ENCODE measurements at places on chromosomes 11 and 22. TPM values are rescaled to one million over a fixed set of nuclear protein-coding genes. Genes with fewer than 3 reads are reported as not detected.

DNA sequence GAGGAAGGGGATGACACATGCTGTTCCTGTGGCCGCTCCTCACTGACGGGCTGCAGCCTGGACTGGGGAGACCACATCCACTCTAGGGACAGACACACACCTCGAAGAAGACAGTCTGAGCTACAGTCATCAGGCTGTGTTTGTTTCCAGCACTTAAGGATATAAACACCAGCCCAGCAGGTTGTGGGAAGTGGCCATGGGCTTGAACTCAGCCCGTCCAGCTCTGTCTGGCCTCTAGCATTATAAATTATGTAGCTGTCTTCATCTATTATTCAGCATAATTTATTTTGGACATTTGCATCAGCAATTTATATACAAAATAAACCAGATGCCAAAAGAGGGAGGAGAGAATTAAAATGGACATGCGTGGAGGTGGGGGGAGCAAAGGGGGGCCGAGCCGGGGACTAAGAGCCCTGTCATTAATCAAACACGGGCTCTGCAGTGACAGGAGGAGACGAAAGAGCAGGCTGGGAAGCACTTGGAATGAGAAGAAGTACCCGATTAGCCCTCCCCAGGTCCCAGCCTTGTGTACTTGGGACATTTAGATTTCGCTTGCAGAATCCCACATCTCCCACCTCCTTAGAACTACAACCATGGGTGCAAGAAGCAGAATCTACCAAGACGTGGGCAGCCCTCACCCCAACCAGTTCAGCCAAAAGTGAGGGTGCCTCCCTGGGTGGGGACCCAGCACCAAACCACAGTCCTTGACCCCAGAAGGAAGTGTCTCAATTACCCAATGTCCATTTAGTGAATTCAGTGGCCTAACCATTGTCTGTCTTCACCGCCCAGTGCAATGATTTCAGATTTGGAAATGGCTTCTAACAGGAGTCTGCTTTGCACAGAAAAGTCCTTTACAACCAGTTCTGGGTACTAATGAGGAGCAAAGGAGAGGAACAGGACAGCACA, 309.6 kb downstream of the OPCML start:
- no peak for DNase-seq

DNA sequence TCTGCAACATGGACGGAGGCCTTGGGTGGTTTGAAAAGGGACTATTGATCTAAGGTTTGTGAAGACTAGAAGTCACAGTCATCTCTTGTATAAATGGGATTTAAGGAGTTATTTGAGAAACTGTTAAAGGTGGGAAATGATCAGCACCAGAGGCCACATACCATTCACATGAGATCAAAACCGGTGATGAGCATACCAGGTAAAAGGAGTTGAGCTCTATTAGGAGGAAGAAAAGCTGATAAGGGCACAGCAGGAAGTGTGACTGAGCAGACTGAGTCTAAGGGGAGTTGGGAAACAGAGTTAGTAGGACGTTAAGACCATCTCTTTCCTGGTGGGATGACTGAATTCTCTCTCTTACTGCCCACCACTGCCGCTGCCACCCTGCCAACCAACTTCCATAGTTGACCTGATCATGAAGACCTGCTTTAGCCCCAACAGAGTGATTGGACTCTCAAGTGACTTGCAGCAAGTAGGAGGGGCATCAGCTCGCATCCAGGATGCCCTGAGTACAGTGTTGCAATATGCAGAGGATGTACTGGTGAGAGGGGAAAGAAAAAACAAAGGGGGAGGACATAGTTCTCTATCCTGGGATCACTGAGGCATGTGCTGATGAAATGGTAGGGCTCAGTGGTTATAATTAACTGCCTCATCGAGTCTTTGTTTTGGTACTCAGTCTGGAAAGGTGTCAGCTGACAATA, 7.6 kb downstream of the EIF3F start:
- no peak for DNase-seq

DNA sequence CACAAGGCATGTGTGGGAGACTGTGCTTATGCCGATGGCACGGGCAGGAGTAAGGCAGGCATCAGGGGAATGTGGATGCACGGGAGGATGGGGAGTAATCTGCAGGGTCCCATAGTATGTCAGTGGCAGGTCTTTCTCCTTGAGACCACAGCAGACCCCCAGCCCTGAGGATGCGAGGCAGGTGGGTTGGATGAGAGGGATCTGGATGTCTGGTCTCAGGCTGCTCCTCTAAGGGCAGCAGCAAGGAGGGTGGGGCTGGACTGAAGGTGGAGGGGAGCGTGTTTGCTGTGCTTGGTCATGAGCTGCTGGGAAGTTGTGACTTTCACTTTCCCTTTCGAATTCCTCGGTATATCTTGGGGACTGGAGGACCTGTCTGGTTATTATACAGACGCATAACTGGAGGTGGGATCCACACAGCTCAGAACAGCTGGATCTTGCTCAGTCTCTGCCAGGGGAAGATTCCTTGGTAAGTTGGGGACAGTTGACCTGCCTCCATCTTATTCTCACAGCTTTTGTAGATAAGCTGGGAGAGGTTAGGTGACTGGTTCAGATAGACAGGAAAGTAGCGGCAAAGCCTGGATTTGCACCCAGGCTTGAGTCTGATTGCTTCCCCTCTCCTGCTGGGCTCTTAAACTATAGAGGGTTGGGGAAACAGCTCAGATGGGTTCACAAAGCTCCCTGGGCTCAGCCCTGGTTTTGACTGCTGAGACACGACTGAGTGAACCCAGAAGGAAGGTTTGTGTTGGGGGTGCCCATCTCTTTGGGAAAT, at the start of gene APOL1:
TSS of gene APOL1 (plus strand) at position 380 of the 769 bp plus-strand sequence. CDS start 1,823 bp downstream, outside the sequence.
- peak; percentile 80 for DNase-seq

- no peak for DNase-seq
Measured at GRCh38 chr11:90916706-90917105, 693.9 kb upstream of the CHORDC1 start.

- DNase-seq = peak; percentile 37
Measured at GRCh38 chr22:49202226-49202625, 625.4 kb downstream of the BRD1 start.

DNA sequence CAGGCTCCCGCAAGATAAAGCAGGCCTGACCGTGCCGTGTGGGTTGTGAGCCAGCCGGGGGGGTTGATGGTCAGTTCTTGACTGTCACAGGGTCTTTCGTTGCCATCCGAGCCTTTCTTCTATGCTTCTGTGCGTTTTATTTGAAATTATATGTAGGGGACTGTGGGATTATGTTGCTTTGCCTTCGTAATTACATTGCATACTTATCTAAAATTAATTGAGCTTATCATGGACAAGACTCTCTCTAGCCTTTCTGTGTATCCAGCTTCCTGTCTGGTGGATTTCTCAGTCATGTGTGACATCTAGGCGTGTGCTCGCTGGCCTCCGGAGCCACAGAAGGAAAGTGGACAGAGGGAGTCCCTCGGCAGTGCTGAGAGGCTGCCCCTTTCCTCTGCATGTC, 93.2 kb downstream of the TBC1D22A start:
- DNase-seq = no peak

DNA sequence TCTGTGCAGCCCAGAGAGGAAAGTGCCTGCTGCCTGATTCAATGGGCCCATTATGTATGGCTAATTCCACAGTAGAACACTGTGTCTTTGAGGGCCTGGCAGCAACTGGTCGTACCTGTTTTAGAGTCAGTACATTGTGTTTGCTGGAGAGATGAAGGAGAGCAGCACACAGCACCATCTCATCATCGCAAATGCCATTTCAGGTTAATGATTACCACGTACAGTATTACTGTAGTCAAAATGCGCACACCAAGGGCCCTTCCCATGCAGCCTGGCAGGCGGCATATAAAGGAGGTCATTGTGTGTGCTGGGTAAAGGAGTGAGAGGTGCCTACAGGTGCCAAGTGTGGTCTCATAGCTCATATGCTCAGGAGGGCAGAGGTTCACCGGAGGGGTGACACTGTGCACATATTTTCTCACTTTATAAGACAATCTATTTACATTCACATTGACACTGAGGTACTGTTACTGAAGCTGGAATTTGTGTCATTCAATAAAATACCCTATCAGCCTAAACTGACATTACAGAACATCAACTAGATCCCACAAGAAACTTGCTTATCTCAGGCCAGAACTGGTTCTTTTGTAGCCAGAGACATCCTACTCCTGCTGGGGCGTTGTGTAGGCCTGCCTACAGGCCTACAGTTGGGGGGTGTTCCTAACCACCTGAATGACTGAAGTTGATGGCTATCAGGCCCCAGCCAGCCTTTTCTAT, 90.4 kb downstream of the APIP start:
- no peak for DNase-seq

DNA sequence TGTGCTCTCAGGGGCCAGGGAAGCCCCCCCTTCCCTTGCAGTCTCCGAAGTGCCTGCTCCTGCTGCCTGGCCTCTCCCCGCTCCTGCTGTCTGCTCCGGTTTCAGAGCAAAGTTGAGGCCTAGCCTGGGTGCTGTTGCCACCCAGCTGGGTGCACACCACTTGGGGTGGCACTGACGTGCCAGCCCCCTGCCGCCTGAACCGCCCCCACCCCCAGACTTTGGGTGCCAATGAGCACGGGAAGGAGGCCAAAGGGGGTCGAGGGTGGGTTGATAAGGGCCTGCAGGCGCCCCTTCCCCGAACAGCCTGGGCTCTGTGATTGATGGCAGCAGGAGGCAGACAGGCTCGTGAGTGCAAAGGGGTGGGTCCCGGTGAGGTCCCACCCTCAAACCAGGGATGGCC, 48.2 kb downstream of the EMSY start:
- no peak for DNase-seq

GRCh38 chr11:134584001-134584561, 172.0 kb upstream of the B3GAT1 start:
- peak; percentile 40 for DNase-seq

DNA sequence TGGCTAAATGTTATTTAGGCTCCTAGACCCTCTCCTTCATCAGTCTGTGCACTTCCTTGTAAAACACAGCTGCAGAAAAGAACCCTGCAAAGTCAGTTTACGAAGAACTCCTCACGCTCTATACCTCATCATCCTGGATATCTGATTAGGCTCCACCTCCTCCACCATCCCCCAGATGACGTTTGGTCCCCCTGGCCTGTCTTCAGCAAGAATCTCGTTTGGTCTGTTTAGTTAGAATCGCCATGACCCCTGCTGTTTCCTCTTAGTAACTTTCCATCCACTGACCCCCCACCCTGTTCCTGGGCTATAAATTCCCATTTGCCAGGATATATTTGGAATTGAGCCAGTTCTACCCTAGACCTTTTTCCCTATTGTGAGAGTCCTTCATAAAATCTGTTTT, 214.1 kb downstream of the OPCML start:
- no peak for DNase-seq

DNA sequence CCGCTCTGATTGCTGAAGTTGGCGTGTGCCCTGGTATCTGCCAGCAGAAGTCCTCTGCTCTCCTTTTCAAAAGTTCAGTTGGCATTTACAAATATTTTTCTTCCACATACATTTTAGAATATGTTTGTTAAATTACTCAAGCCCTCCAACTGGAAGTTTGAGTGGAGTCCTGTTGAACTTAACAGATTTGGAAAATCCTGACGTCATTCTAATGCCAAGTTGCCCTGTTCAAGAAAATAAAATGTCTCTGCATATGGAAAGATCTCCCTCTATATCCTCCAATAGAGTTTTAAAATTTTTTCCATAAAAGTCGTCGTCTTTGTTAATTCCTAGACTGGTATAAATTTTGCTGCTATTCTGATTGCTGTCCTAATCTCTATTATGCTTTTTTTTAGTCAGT, 3.3 kb downstream of the KCNQ1OT1 start:
- no peak for DNase-seq

DNA sequence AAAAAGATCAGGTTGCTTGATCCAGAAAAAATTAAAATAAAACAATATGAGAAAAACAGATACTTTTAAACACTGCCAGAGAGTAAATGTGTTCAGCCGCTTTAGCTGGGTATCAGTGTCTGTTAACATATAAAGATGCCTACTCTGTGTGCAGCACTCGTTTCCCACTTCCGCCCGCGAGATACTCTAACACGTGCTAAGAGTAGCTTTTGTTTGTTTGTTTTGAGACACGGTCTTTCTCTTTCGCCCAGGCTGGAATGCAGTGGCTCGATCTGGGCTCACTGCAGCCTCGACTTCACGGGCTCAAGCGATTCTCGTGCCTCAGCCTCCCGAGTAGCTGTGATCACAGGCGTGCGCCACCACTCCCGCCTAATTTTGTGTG, 531 bp upstream of the MEN1 start:
- DNase-seq = peak; percentile 83

DNA sequence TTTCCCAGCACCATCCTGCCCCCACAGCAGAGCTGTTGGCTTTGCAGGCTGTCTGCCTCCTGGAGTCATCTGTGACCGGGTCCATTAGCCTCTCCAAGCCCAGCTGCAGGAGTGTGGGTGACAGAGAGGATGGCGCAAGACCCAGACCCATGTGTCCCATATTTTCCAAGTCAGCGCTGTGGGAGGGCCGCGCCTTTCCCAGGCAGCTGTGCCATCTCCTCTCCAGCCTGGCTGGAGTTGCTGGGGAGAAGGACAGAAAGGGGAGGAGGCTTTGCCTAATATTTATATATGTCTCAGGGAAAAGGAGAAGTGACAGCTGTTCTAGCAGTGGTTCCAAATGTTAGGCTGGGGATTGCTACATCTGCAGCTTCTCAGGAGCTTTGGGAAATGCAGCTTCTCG, 15.7 kb downstream of the DTX4 start:
- no peak for DNase-seq

DNA sequence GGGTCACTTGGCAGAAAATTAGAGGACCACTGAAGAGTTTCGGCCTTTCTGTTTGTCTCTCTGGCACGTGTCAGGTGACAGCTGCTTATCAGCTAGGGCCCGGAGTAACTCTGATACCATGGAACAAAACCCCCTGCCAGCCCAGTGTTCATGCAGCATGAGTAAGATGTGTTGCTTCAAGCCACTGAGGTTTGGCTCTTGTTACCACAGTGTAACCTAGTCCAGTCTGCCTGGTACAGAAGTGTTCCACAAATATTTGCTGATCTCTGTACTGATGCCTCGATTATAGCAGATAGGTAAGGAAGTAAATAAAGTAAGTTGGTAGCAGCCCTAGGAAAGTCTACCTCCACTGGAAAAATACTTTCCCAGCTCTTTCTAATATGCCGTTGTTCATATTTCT, 20.5 kb upstream of the ETS1 start:
- peak; percentile 27 for DNase-seq

DNA sequence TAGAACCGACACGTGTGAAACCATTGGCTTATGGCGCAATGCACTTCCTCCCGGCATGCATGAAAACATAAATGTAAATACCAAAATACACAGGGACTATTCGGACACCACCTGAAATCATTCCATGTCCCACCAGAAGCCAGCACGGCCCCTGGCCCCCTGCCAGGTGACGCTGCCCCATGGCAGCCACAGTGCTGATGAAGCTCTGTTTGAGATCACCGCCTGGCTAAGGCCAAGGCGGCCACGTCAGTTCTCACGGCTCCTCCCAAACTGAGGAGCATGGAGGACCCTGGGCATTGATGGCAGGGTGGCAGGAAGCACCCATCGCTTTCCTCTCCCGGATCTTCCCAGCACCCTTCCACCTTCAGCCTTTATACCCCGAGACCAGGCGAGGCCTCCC, 89.5 kb downstream of the CDKN1C start:
- peak; percentile 34 for DNase-seq

CABP4 gene
- 3.4 TPM for total RNA-seq

DNAJC4 gene
- 37.0 TPM for total RNA-seq

DKK3 gene
- total RNA-seq = not detected

OR8D4 gene
- total RNA-seq = not detected

B3GAT1 gene
- 0.33 TPM for total RNA-seq

OR51B4 gene
- total RNA-seq = not detected

TRPM5 gene
- not detected for total RNA-seq

MN1 gene
- 0.14 TPM for total RNA-seq

ANKRD42 gene
- 1.9 TPM for total RNA-seq

OPCML gene
- total RNA-seq = not detected
